ENCODE measurements at places on chromosomes 6 and 20.

DNA sequence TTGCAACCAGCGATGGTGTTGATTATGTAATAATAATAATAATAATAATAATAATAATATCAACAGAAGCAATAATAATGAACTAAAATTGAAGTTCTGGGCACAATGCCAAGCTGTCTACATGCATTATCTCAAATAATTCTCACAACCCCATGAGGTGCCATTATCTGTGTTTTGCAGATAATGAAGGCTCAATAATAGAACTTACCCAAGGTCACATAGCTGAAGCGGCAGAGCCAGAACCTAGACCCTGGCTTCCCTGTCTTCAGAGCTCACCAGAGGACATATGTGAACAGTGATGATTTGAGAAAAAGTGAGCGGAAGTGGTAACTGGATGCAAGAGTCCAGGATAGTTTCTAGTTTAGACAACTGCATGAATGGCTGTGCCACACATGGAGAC, 91.0 kb downstream of the HIVEP1 start:
- DNase-seq: no peak

DNA sequence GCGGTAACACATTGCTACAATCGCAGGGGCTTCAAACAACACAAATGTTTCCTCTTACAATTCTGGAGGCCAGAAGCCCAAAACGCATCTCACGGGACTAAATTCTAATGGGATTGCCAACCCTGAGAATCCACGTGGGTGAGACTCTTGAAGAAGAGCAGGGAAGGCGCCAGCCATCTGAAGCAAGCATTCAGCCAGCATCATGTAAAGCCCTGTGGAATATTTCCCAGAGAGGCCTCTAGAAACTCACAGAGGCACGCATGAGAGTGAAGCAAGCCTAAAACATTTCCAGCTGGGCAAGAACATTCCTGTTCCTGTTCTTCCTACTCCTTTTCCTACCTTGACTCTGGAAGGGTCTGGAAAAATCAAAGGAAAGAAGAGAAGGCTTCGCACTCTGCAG, 19.6 kb upstream of the FNDC1 start:
- DNase-seq: no peak

DNA sequence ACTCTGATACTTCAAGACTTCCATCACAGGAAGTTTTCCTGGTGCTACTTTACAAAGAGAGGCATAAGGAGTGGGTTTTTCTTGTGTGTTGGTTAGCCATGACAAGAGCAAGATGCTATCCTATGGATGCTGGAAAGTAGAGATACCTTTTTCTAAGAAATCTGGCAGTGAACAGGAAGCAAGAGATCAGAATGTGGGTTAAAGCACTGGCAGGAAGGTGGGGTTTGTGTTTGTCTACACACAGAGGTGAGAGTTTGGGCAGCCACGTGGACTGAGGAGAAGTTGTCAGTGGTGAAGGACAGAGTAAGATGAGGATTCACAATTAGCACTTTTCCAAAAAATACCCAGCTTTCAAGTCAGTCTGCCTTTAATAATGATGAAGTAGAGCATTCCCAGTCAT, 17.9 kb downstream of the SLC2A12 start:
- DNase-seq: no peak

GRCh38 chr20:63053432-63054102, 46.8 kb upstream of the BHLHE23 start:
- DNase-seq: no peak

All from cortex of kidney (tissue), 1 donor.